ENCODE measurements at places on chromosomes 6 and 20.

DNA sequence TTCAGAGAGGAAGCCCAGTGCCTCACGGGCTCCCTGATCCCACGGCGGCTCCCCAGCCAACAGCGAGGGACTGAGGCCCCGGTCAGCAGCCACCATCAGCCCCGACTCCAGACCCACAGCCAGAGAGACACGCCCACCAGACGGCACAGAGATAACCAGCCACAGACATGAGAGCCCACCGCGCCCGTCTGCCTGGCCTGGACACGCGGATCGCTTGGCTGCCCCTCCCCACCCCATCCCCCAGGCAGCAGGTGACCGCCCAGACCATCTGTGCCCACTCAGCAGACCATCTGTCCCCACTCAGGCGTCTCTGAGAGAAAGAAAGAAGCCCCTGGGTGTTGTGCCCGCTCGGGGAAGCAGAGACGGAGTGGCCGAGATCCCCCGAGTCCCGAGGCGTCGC is 55.5 kb upstream of the CHRNA4 start:
- H3K27ac ChIP-seq = peak overlapping the region; percentile 97
- H3K36me3 ChIP-seq = no peaks in the 10 kb centered on the region
- H3K4me3 ChIP-seq = peak overlapping the region; percentile 71
- peak; percentile 77 for DNase-seq
- H3K4me1 ChIP-seq = peaks cover 22% of the 10 kb centered on the region

DNA sequence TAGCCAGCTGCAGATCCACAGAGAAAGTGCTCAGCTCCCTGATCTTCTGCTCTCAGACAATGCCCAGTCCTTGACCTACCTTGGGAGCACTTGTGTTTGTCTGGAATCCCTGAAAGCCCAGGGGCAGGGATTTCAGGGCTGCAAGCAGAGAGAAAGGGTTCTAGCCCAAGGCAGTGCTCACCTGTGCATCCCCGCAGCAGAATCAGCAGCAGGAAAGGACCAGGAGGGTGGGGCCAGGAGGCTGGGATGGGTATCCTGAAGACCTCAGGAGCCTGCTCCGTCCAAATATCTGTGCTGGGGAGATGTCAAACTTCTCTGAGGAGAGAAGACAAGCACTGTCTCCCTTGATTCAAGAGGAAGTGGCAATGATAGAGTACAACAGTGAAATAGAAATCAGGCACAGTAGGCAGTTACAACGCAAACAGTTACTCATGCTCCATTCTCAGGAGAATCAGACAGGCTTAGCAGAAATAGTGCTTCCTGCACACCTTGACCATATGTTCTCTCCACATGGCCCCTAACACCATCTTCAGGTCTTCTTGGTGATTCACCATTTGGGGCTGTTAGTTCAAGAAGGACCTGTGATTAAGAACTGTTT is 28.7 kb upstream of the SIRPG start:
- no peaks in the 10 kb centered on the region for H3K27me3 ChIP-seq
- H3K36me3 ChIP-seq = no peaks in the 10 kb centered on the region
- no peak overlapping the region for H3K4me3 ChIP-seq
- H3K27ac ChIP-seq = no peak overlapping the region

DNA sequence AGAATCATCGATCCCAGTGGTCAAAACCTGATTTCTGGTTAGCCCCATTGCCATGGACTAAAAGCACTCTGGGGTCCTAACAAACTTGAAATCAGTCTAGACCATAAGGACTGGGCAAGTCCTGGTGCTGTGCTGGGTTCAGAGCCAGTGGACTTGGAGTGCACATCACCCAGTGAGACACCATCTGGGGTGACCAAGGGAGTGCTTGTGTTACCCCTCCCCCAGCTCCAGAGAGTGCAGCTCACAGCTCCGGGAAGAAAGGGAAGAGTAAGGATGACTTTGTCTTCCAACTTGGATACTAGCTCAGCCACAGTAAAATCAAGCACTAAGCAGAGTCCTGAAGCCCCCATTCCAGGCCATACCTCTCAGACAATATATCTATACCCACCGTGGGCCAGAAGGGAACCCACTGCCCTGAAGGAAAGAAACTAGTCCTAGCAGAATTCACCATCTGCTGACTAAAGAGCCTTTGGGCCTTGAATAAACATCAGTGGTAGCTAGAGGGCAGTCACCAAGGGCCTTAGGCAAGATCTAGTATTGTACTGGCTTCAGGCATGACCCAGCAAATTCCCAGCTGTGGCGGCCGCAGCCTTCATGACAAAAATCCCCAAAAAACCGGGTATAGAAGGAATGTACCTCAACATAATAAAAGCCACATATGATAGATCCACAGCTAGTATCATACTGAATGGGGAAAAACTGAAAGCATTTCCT is 153.5 kb upstream of the OGFRL1 start:
- peaks cover 2% of the 10 kb centered on the region for H3K27me3 ChIP-seq
- no peak overlapping the region for H3K4me3 ChIP-seq
- H3K36me3 ChIP-seq = no peaks in the 10 kb centered on the region
- DNase-seq = no peak
- peaks cover 7% of the 10 kb centered on the region for H3K4me1 ChIP-seq
- H3K27ac ChIP-seq = no peak overlapping the region

DNA sequence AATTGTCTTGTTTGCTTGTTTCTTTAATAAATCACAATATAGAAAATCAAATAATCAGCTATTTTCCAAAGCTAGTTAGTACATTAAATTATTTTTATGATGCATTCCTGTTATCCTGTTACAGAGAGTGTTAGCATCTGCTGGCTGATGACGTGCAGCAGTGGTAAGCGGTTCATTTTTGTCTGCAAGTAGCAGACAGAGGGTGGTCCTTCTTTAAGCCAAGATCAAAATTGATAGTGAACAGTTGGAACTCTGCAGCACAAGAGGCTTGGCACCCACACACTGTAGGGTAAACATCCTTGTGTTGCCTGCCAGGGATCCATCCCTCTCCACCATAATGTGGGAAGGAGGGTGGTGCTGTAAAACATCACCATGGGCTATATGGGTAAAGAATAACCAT is 158.3 kb downstream of the FRK start:
- no peak overlapping the region for H3K4me3 ChIP-seq
- no peak overlapping the region for H3K27ac ChIP-seq
- peaks cover 17% of the 10 kb centered on the region for H3K4me1 ChIP-seq
- H3K27me3 ChIP-seq = no peaks in the 10 kb centered on the region
- H3K36me3 ChIP-seq = no peaks in the 10 kb centered on the region
- DNase-seq = no peak

DNA sequence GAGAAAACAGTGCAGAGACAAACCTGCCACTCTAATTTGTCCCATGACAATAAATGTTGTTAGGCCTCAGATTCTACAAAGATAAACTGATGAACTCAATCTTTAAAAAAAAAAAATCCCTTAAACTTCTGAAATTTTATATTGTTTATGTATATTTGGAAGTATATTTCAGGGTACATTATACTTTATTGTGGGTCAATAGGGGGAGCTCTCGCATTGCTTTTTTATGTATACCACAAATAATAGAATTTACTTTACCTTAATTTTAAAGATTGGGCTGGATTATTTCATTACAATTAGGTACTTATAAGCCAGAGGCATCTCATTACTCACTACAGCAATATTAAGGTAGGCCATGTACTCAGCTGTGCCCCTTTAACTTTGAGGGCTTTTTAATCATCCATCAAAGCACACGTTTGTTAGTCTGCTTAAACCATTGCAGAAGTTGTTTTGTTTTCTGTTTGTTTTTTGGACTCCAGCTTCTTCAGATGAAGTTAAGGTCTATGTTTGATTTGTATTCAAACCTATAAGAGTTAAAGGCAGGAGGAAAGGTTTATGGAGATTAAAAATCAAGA is 56.3 kb upstream of the EYA4 start:
- H3K27me3 ChIP-seq = no peaks in the 10 kb centered on the region
- DNase-seq = no peak
- no peak overlapping the region for H3K4me3 ChIP-seq
- H3K27ac ChIP-seq = no peak overlapping the region
- no peaks in the 10 kb centered on the region for H3K36me3 ChIP-seq
- peaks cover 6% of the 10 kb centered on the region for H3K4me1 ChIP-seq

GRCh38 chr6:113169484-113169883 is 687.7 kb upstream of the MARCKS start:
- no peak overlapping the region for H3K4me3 ChIP-seq
- peaks cover 6% of the 10 kb centered on the region for H3K36me3 ChIP-seq
- H3K27me3 ChIP-seq = no peaks in the 10 kb centered on the region
- H3K27ac ChIP-seq = no peak overlapping the region
- peaks cover 16% of the 10 kb centered on the region for H3K4me1 ChIP-seq

GRCh38 chr20:57375652-57376230 is 15.5 kb upstream of the RBM38 start:
- DNase-seq = no peak
- peaks cover 2% of the 10 kb centered on the region for H3K27me3 ChIP-seq
- H3K4me1 ChIP-seq = no peaks in the 10 kb centered on the region
- H3K36me3 ChIP-seq = no peaks in the 10 kb centered on the region

DNA sequence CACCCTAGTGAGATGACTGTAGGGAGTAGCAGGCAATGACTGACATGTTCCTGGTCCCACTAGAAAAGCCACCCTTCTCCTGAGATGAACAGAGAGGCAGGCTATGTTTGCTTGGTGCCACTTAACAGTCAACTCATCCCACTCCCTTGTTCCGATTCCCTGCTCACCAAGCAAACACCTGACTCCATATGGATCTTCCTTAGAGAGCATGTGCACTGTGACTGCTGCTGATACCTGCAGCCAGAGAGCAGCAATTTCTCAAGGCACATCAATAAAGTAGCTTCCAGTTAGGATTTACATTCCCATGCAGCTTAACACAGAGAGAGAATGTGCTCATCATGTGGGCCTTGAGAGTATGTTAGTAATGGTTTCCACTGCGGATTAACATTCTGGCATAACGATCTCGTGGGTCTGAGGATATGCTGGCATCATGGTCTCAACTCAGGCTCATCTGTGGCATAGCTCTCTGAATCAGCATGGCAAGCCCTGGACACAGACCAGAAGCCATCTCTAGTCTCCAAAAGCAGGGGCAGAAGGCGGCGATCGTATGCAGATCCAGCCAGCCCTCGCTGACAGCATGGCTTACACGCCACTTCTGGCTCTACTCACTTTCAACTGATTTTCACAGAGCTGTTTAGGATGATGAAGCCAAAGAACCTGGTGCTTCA is 43.9 kb downstream of the ATXN1 start:
- no peaks in the 10 kb centered on the region for H3K27me3 ChIP-seq
- no peak overlapping the region for H3K27ac ChIP-seq
- no peaks in the 10 kb centered on the region for H3K36me3 ChIP-seq

DNA sequence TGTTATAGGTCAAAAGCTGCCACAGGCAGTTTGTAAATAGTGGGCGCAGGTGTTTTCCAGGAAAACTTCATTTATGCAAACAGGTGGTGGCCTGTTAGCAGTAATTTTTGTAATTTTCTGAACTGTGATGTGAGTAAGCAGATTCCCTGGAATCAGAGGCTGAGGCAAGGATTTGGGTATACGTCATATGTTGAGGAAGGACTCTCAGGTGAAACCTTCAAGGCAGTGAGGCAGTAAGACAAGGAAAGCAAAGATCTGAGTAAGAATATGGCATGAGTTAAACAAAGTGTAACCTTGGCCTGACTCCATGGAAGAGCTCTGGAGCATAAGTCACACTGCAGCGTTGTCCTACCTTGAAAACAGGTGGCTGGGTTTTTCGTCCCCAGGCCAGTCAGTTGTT is 291.1 kb upstream of the BTBD3 start:
- no peak overlapping the region for H3K4me3 ChIP-seq
- DNase-seq = no peak
- no peaks in the 10 kb centered on the region for H3K4me1 ChIP-seq
- no peaks in the 10 kb centered on the region for H3K27me3 ChIP-seq

DNA sequence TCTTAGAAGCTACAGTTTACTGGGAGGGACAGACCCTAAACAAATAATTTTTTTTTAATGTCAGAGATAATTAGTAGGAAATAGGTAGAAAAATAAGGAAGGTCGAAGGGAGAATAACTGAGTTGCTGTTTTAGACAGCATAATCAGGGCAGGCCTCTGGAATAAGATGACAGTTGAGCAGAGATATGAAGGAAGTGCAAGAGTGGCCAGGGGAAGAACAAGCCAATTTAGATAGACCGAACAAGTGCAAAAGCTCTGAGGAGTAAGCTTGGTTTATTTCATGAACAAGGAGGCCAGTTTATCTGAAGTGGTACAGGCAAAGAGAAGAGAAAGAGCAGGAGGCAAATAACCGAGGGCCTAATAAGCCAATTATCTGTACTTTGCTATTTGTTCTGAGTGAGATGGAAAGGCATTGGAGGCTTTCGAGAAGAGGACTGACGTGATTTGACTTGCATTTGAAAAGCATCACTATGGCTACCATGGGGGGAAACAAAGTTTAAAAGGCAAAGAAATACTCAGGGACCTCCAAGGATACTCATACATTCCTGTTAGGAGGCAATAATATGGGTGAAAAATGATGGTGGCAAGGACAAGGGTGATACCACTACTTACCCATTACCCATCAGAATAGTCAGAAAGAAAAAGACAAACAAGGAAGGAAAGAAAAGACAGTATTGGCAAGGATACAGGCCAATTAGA is 19.7 kb downstream of the PROCR start:
- no peak overlapping the region for H3K27ac ChIP-seq
- H3K27me3 ChIP-seq = peaks cover 2% of the 10 kb centered on the region
- H3K4me1 ChIP-seq = no peaks in the 10 kb centered on the region
- DNase-seq = no peak

GRCh38 chr6:41713650-41714291 is 21.6 kb downstream of the TFEB start:
- H3K36me3 ChIP-seq = no peaks in the 10 kb centered on the region
- H3K4me3 ChIP-seq = no peak overlapping the region
- no peaks in the 10 kb centered on the region for H3K4me1 ChIP-seq
- H3K27me3 ChIP-seq = peaks cover 6% of the 10 kb centered on the region
- DNase-seq = no peak

- H3K4me1 ChIP-seq = peaks cover 1% of the 10 kb centered on the region
- no peak overlapping the region for H3K4me3 ChIP-seq
- no peak for DNase-seq
- no peak overlapping the region for H3K27ac ChIP-seq
These were observed 59.6 kb downstream of the ANKRD60 start for GRCh38 chr20:58168843-58169242.

DNA sequence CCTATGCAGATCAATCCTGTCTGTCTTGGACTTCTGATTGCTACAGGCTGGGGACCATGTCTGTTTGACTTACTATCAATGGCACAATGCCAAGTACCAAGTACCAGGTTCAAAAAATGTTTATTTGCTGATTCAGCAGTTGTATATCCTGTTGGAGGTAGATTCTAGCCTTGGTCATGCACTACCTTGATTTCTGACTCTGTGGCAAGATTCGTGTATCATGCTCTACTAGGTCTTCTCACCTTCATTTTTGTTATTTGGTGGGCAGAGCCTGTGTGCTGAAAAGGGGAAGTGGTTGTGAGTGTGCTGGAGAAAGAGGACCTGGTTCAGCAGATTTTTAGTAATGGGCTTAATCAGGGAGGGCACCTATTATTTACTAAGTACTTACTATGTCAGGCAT is 192.4 kb upstream of the MYLIP start:
- no peak for DNase-seq
- no peaks in the 10 kb centered on the region for H3K27me3 ChIP-seq
- no peak overlapping the region for H3K27ac ChIP-seq
- no peaks in the 10 kb centered on the region for H3K4me1 ChIP-seq
- H3K36me3 ChIP-seq = peaks cover 1% of the 10 kb centered on the region
- no peak overlapping the region for H3K4me3 ChIP-seq

Measured in glutamatergic neuron (in vitro differentiated cells).